ENCODE measurements at places on chromosomes 5 and 9.

- no peak for DNase-seq
Observed at GRCh38 chr5:123181394-123181801, 92.4 kb downstream of the PRDM6 start.

- DNase-seq, result no peak
Observed at GRCh38 chr5:42586625-42587024, 163.4 kb downstream of the GHR start.

GRCh38 chr9:91803970-91804752 is 145.9 kb downstream of the ROR2 start:
- DNase-seq, result no peak

GRCh38 chr9:126464694-126465441 is 138.2 kb downstream of the MVB12B start:
- DNase-seq, result no peak

- no peak for DNase-seq
Observed at GRCh38 chr5:132601071-132601728, 44.4 kb downstream of the RAD50 start.

DNA sequence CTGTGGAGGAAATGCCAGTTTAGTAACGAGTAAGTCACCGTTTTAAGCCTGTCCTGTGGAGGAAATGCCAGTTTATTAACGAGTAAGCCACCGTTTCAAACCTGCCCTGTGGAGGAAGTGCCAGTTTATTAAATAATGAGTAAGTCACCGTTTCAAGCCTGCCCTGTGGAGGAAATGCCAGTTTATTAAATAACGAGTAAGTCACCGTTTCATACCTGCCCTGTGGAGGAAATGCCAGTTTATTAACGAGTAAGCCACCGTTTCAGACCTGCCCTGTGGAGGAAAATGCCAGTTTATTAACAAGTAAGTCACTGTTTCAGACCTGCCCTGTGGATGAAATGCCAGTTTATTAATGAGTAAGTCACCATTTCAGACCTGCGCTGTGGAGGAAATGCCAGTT is 18.9 kb upstream of the PDCD6 start:
- no peak for DNase-seq

- DNase-seq, result no peak
Observed at GRCh38 chr5:112923988-112924387, 2.0 kb upstream of the REEP5 start.

GRCh38 chr5:41420492-41421067 is 89.8 kb downstream of the PLCXD3 start:
- no peak for DNase-seq

- DNase-seq, result no peak
Observed at GRCh38 chr5:78896132-78896531, 89.0 kb downstream of the ARSB start.

DNA sequence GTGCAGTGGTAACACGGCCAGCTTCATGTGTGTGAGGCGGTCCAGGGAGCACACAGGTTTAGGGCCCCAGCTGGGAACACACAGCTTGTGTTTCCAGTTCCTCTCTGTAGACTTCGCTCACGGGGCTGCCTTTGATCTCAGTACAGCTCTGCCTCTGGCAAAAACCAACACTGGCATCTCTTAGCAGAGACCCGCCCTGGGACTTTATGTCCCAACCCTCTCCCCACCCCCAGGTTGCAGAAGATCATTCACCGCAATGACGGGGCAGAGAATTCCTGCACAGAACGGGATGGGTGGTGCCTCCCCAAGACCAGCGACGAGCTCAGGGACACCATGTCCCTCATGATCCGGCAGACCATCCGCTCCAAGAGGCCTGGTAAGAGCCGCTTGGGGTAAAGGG is 5.2 kb upstream of the CEL start:
- DNase-seq, result no peak

DNA sequence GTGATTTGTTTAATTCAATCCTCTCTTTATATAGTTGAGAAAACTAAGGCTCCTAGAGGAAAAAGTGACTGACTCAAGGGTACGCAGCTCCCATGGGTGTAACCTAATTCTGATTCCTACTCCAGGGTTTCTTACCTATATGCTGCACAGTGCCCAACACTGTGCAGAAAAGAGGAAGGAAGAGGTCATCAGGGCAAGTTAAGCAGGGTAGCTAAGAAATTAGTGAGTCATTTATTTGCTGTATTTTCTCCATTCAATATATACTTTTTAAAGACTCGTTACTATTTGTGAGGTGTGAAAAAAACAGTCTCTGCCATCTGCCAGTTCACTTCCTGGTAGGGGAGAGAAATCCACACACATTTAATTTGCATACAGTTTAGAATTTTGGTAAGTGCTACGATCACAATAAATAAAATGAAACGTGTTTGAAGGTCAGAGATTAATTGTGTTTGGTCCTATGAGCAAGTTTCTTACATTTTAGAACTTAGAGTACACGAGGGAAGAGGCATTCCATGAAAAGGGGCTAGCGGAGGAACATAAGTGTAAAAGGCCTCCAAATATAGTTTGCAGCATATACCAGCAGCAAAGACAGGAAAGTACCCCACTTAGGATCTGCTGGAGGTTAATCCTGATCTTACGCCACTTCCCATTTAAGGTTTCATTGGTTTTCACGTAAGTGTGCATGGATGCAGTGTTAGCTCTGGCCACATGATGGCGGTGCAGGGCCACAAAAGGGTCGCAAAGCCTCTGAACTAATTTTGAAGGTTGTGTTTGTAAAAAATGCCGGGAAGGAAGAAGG is 59.9 kb upstream of the TLR4 start:
- peak; percentile 2 for DNase-seq

- DNase-seq, result no peak
Observed at GRCh38 chr5:179192185-179192890, 132.2 kb downstream of the ZNF354C start.

DNA sequence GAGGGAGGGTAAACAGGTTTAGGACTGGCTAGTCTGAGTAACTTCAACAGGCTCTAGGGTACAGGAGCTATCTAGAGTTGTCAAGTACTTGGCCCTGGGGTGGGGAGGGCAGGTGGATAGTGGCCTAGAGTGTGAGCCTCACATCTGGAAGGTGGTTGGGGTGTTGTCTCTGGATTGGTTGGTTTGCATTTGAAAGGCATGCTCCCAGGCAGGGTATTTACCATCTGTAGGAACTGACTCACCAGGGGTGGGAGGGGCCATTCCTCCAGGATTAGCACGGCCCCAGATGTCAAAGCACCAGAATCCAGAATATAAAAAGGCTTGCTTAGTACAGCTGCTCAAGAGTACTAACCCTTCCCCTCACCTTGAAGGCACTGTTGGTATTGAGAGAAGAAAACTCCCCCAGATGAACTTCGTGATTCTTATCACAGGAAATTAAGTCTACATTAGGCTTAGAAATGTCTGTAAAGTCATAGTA is 193.3 kb downstream of the NTRK2 start:
- DNase-seq, result no peak

GRCh38 chr9:110129425-110129824 is 78.5 kb downstream of the C9orf152 start:
- DNase-seq, result no peak

GRCh38 chr5:14850419-14851049 is 21.0 kb downstream of the ANKH start:
- no peak for DNase-seq

DNA sequence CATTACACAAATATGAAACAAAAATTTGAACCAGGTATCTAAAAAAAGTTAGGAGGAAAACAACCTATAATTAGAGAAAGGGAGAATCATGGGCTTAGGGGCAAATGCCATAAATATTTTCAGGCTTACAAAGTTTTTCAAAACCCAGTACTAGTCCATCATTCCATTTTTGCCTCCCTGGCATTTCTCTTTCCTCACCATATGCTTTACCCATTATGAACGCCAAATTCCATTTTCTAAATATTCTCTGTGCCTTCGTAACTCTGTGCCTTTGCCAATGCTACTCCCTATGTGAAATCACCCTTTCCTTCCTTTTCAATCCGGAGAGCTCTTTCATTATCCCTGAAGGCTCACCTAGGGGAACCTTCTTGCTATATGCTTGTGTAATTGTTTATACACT is 434.1 kb downstream of the ZSWIM6 start:
- DNase-seq, result no peak

- no peak for DNase-seq
Observed at GRCh38 chr9:8338767-8339510, 539.4 kb upstream of the DMAC1 start.

GRCh38 chr5:52999344-52999949 is 10.3 kb downstream of the ITGA2 start:
- DNase-seq, result no peak

- no peak for DNase-seq
Observed at GRCh38 chr5:132662925-132663770, 5.2 kb downstream of the IL13 start.

- DNase-seq, result no peak
Observed at GRCh38 chr9:112921549-112921948, 30.9 kb upstream of the SLC46A2 start.

- no peak for DNase-seq
Observed at GRCh38 chr5:42569953-42570548, 146.8 kb downstream of the GHR start.

DNA sequence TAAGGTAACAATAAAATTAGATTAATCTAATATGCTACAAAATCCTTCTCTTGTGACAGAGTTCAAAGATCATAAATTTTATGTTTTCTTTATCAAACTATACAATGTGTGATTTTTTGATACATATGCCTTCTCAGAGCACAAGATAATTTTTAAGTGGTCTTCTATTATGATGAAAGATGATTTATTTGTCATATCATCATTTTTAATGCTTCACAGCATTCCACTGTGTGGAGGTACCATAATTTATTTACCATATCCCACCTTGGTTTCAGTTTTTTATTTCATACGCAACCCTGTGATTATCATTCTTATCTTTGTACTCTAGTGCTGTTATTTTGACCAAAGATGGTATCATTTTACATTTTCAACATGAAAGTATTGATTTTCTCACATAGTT is 41.7 kb downstream of the POLK start:
- no peak for DNase-seq

- no peak for DNase-seq
Observed at GRCh38 chr9:25310961-25311360, 367.3 kb downstream of the TUSC1 start.

GRCh38 chr5:88503041-88503345 is 234.3 kb upstream of the TMEM161B start:
- DNase-seq, result no peak

DNA sequence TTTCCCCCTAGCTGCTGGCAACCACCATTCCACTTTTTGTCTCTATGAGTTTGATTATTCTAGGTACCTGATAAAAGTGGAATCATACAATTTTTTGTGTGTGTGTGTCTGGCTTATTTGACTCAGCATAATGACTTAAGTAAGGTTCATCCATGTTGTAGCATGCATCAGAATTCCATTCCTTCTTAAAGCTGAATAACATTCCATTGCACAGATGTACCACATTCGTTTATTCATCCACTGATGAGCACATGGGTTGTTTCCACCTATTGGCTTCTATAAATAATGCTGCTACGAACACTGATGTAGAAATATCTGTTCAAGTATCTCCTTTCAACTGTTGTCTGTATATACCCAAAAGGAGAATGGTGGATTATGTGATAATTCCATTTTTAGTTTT is 33.7 kb downstream of the AP3B1 start:
- DNase-seq, result no peak

- no peak for DNase-seq
Observed at GRCh38 chr5:82406205-82406773, 128.1 kb upstream of the RPS23 start.

DNA sequence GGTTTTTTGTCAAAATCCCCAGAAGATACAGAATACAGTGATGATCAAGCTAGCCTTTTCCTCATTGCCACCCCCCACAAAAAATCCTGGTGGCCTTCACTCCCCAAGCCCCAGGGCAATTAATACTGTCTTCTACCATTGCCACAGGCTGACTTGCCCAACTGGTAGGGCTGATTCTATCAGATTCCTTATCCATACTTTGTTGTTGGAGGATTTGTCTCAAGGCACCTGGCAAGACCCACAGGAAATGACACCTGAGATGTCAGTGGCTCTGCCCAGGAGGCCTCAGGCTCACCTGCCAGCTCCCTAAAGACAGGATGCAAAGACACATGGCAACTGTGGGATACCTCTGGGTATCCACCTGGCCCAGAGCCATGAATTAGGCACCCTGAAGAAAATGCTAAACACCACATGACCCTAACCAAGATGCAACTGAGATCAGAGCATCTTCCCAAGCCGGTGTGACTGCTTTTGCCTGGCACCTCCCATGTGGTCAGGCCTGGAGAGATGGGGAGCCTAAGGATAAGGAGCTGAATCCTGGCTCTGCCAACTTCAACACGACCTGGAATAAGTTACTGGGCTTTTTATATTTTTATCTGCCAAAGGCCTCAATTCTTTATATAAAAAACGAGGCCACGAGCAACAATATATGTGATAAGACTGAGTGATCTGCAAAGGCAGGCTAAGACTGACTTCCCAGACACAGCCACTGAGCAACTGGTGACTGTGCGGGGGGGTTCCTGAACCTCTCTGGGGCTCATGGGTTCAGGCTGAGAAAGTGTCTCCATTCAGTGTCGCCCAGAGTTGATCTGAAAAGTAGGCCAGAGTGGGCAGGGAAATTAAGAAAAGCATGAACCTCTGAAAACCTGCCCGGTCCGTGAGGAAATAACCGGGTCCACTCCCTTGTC is 944 bp downstream of the ATOX1 start:
- DNase-seq, result no peak

- no peak for DNase-seq
Observed at GRCh38 chr5:10581867-10582511, 18.1 kb downstream of the ANKRD33B start.

DNA sequence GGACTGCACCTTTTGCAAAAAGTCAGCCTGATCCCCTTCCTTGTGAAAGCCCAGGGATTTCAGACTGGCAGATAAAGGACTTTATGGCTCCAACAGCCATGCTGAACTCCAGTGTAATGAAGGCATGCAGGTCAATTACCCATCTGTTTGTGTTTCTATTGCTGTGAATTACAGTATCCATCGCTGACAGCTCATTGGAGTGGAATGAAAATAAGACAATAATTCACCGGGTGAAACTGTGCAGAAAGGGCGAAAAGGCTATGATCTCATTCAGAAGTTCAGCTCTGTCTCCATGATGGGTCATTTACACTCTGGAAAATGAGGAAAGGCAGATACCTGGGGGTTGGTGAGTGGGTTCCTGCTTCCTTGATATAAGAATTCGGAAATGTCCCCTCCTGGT is 148.0 kb downstream of the BRINP1 start:
- no peak for DNase-seq

DNA sequence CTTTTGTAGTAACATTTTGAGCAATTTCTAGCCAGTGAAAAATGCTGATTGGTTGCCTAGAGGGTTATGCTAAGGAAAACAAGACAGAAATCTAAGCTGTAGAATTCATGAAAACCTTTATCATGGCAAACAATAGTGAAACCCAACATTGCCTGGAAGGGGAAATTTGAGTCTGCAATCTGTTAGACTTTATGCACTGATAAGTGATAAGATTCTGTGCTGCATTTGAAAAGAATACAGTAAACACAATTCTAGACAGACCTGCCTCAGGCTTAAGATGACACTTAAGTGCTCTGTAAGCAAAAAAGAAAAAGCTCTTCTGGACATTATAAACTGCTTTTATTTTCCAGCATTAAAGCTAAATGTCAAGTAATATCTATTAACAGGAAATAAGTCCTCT is 519.3 kb downstream of the ISL1 start:
- no peak for DNase-seq

GRCh38 chr9:136190237-136190601 is 14.7 kb downstream of the LHX3 start:
- no peak for DNase-seq

Data from stimulated activated CD8-positive, alpha-beta memory T cell treated with anti-CD3 and anti-CD28 coated beads, Interleukin-7, amount 100 ng/mL, for 1 hour (primary cell).